ENCODE measurements at places on chromosomes 13 and 19.

DNA sequence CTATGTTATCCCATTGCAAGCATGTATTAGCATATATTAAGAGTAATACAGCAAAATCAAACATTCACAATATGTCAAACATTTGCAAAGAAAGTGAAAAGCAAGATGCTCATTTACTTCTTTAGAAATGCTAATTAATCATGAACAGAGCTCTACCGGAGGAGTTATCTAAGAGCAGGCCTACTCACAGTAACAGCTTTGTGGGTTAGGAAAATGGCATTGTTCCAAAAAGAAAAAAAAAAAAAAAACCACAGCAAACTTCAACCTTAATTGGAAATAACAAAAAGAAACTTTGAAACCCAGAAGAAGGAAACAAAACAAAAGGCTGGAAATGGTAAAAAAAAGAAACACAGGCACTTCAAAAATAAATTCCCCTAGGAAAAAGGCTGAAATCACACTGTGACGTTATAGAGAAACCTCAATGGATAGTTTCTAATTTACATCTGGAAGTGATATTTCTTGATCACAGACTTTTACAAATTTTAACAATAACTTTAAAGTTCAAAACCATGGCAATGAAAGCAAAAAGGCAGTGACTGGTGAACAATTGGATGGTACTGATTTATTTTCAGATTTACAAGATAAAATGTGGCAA is 1236.8 kb upstream of the SPRY2 start:
- peak; percentile 16 for DNase-seq

DNA sequence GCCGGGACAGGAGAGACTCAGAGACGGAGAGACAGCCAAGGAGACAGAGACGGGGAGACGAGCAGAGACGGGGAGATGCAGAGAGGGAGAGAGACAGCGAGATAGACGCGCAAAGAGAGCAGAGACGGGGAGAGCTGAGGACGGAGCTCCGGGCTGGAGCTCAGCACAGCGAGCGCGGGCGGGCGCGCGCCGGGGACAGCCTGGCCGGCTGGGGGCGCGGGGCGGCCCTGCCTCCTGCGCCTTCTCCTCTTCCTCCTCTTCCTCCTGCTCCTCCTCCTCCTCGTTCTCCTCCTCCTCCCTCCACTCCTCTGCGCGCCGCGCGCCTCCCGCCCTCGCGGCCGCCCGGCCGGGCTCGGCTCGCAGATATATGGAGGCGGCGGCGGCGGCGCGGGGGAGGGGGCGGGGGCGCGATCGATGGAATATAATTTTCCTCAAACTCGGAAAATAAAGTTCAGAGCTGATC is at the start of gene ERFL:
ERFL (minus strand) TSS at position 229 of the 463 bp plus-strand sequence. CDS start 15,530 bp downstream, outside the sequence.
- DNase-seq = peak; percentile 32

DNA sequence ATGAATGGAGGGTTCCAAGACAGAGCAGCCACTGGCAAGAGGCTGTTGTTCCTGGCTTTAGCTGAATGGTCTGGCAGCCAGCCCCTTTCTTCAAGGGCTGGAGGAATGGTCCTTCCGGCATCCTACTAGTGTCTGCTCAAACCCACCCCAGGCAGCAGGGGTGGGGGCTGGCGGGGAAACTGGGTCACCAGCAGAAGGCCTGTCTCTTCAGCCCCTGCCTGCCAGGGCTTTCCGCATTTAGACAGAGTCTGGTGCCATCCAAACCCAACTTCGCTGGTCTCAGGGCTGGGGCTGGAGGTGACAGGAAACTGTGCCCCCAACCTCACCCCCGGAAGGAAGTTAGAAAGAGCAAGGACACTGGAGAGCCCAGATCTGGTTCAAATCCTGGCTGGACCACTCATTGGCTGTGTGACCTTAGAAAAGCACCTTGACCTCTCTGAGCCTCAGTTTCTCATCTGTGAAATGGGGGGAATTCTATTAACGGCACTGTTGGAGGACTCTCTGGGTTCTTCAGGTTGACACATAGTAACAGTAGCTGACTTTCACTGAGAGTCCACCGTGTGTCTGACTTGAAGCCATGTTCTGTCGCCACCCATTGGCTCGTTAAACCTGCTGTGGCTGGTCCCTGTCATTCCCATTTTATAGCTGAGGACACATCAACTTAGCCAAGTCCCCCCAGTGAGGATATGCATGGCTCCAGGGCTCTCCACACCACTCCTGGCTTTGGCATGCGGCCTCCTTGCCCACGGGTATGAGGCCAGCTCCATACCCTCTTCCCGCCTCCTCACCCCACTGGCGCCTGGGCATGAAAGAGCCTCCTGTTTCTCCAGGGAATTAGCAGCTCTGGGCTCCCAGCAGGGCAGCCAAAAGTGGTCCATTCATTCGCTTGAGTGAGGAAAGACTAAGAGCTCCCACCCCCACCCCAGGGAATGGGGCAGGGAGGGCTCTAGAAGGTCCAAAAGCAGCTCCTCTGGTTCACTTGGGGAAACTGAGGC is 2.5 kb upstream of the NR2C2AP start:
- no peak for DNase-seq

DNA sequence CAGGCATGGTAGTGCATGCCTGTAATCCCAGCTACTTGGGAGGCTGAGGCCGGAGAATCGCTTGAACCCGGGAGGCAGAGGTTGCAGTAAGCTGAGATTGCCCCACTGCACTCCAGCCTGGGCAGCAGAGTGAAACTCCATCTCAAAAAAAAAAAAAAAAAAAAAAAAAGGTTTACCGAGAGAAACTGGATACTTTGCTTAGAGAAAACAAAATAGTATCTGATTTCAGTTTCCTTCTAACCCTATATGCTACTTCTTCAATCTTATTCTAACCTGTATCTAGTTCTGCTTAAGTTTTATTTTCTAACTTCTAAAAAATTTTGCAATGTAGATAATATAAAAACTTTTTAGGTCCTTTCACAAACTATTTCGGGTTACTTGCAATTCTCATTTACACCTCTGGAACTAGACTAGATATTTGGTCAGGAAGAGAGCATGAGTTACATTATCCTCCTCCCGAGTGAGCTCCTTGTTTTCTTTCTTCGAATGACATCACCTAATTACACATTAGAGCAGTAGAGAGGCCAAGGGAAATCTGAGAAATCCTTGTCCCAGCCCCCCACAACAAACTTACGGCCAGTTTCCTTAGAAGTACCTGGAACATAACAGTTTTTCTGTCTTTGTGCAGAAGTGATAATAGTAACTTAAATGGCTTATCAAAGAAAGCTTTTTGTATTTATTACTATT is 128.9 kb downstream of the B3GLCT start:
- no peak for DNase-seq

DNA sequence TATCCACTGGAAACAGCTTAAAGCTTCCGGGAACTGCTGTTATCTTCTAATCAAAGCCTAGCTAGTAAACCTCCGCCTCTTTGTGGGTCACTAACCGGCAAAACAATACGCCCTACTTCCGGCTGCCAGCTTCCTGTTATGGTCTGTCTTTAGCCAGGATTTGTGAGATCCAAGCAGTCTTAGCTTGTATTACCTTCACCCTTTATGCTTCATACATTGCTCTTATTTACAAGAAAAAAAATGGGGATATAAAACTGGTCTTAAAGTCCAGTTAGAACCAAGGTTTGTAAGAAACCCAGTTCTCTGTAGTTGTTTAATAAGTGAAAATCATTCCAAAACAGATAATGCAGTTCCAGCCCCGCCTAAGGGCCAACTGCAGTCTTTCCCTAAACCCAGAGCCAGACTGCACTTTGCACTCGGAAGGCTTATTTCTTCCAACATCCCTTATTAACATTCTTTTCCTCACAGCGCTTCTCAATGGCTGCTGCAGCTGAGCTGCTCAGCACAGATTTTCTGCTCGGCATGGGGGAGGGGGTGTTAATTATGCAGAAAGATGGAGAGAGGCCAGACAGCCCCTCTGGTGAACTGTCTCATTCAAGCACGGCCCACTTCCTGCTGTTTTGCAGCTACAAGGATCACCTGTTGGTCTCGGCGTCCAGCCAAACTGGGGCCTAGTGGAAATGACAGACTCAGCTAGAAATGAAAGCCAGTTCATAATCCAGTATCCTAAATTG is 368.4 kb downstream of the KLF12 start:
- peak; percentile 79 for DNase-seq

DNA sequence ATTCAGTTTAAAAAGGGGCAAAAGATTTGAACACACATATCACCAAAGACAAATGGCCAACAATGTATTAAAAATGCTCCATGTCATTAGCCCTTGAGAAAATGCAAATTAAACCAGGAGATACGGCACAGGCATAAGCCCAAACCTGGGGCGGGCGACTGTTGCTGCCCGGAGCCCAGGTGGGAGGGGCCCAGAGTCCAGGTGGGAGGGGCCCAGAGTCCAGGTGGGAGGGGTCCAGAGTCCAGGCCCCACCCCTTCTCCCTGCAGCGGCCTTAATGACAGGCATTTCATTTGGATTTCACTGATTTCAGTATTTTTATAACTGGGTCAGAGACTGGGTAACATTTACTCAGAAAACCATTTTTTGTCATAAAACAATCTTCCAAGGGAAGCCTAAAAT is 78.2 kb downstream of the RASA3 start:
- no peak for DNase-seq

- DNase-seq = no peak
Measured at GRCh38 chr13:79549355-79550106, 68.6 kb downstream of the NDFIP2 start.

DNA sequence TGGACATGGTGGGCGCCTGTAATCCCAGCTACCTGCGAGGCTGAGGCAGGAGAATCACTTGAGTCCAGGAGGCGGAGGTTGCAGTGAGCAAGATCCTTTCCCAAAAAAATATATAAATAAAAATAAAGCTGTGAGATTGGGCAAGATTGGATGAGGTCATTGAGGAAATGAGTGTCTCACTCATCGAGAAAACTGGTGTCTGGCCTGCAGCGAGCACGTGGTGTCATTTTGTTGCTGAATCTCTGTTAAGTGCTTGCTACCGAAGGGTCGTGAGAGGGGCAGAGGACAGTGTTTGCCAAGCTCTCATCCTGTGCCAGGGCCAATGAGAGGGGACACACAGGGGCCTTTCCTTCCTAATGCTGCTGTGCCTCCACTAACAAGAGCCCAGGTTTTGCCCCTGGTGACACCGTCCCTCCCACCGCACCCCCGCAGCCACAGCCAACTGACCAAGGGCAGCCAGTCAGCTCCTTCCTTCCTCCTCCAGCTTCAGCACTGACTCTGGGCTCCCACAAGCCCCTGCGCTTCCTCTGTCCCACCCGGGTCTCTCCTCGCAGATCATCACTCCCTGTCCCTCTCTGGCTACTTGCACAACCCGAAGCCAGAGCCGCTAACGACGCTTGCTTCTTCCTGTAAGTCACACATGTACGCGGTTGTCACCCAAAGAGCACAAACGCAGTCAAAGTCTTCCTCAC is 3.2 kb downstream of the POLD1 start:
- DNase-seq = no peak

DNA sequence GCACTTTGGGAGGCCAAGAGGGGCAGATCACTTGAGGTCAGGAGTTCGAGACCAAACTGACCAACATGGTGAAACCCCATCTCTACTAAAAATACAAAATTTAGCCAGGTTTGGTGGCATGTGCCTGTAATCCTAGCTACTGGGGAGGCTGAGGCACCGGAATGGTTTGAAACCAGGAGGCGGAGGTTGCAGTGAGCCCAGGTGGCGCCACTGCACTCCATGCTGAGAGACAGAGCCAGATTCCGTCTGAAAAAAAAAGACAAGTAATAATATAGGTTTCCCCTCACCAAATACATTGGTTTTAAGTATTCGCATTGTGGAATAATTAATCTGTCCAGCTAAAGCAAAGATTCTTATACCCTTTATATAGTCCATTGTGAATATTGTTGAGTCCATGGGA is 1544.6 kb downstream of the OLFM4 start:
- no peak for DNase-seq

GRCh38 chr13:20369886-20370361 is 137.8 kb upstream of the GJB6 start:
- no peak for DNase-seq

GRCh38 chr19:16902545-16902944 is 13.7 kb downstream of the F2RL3 start:
- no peak for DNase-seq

DNA sequence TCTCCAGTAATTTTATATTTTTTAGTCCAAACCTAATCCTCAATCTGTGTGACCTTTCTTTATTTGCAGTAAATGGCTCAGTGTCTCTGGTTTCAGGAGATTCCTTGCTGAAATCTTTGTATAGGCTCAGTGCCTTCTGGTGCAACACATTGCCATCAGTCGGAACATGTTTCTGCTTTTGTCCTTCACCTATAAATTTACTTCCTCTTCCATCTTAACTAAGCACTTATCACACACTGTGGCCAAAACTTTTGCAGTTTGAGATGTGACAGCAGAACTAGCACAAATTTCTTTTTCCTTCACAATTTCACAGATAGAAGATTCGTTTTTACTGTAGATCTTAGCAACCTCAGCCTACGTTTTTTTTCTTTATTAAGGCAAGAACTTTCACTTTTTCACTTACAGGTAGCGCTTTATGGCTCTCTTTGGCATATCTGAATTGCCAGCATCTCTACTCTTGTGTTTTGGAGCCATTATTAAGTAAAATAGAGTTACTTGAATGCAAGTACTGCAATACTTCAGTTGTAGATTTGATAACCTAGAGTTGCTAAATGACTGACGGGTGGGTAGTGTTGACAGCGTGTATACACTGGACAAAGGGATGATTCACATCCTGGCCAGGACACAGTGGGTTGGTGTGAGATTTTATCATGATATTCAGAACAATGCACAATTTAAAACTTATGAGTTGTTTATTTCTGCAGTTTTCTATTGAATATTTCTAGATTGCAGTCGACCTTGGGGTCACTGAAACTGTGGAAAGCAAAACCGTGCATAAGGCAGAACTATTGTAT is 44.3 kb downstream of the NDFIP2 start:
- DNase-seq = no peak

DNA sequence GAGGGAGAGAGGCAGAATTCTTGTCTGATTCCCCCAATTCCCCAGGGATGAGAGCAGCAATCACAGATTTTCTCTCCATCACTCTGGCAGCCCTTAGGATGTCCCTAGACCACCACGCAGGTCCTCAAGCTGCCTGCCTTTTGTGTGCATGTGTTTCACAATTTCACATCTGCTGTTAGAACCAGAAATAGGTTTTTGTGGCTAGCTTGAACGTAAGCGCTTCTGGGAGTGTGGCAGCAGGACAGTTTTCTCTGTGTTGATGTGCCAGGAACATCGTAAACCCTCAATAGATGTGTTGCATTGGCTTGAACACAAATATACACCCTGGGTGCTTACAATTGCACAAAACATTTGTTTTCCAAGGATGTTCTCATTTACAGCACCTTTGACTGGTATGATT is 78.8 kb upstream of the TMTC4 start:
- no peak for DNase-seq

- DNase-seq = peak; percentile 67
Measured at GRCh38 chr19:8001995-8002849, 3.2 kb downstream of the ELAVL1 start.

DNA sequence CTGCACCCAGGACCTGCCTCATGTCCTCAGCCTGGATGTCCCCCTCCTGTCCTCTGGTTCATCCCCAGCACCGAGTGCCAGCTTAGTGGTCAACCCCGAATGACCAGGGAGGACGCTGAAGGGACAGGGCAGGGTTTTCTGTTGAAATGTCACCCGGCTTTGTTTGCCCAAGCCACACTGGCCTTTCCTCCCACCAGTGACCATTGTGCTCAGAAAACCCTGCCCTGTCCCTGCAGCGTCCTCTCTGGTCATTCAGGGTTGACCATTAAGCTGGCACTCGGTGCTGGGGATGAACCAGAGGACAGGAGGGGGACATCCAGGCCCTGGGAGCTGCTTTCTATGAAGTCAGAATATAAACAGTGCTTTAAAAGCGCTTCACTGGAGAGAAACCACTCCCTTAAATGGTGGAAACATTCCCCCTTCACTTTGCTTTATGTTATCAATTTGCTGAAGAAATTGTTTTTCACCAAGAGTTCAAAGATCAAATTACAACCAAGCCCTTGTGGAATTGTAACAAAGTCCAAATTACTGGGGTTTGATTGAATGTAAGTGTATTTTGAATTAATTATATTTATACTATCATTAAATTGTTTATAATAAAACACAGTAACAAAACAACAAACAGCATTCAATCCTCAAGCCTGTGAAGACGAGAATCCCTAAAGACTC is 21.4 kb downstream of the CARS2 start:
- peak; percentile 65 for DNase-seq

Data from large intestine (tissue), 12 donors.